Activated CD4-positive, alpha-beta T cell treated with anti-CD3 and anti-CD28 coated beads, Interleukin-10, Interleukin-2, amounts not matched to agents 100 ng/mL and 50 ng/mL, durations not matched to agents 16 hours and 8 hours (primary cell): ENCODE measurements at places on chromosomes 2 and 18.

- no peak for DNase-seq
Measured at GRCh38 chr2:128793404-128793803, 474.7 kb upstream of the HS6ST1 start.

DNA sequence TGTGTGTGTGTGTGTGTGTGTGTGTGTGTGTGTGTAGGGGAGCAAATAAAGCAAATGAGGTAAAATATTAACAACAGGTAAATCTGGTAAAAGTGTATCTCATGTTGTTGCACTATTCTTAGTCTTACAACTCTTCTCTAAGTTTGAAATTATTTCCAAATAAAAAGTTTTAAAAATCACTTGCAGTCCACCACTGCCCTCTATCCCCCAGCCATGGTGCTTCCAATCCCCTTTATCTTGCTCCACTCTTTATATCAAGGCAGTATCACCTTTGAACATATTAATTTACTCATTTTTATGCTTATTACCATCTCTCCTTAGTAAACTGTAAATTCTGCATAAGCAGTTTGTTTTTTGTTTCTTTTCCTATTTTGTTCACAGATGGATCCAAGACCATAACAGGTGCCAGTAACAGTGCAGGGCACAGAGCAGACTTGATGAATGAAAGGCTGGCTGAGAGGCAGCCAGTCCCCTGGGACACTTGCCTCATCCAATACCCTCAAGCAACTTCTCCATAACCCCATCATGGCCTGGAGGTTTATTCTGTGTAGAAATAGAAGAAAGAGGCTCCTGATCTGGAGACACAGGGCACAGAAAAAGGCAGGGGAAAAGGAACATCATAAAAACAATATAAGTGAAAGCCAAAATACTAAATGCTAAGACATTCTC is 67.6 kb downstream of the LDAH start:
- DNase-seq, result no peak

GRCh38 chr2:149064856-149065630 is 26.5 kb downstream of the LYPD6B start:
- DNase-seq, result no peak

- DNase-seq, result peak; percentile 78
Measured at GRCh38 chr2:215409331-215410127, 26.3 kb downstream of the FN1 start.

- DNase-seq, result no peak
Measured at GRCh38 chr18:76977108-76977621, 154.8 kb downstream of the ZNF236 start.

DNA sequence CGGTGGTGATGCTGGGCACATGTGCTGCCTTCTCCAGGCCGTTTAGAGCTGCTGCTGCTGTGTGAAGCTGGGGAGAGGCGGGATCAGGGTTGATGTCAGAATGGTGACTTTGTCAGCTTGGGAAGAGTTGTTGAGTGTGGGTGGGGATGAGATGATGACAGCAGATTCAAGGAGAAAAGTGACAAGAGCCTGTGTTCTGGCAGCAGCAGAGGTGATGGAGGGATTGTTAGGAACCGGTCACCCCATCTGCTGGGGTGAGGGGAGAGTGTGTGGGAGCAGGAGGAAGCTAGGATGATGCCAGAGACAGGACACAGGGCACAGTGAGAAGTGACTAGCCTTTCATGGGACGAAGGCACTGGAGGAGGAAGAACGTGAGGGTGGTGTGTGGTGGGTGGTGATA is 345.5 kb downstream of the RNF144A start:
- no peak for DNase-seq

- DNase-seq, result no peak
Measured at GRCh38 chr18:56458770-56459712, 179.4 kb downstream of the TXNL1 start.

GRCh38 chr18:47179520-47179919 is 3.4 kb upstream of the IER3IP1 start:
- no peak for DNase-seq

DNA sequence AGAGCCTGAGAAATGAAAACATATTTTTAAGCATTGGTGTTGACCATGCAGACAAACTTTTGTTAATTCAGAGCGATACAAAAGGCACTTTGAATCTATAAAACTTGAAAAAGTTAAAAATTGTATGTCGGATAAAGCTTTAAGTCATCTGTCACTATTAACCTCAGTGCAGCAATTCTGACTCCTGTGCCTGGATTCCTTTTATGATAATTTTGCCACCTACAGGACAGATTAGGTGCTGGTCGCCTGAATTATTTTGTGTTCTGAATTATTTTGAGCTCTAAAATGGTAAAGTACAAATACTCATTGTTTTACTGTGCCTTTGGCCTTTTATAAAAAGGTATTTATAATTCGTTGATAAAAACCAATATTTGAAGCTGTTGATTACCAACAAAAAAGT is 19.4 kb upstream of the RNF138 start:
- peak; percentile 35 for DNase-seq

- DNase-seq, result no peak
Measured at GRCh38 chr2:132873738-132874137, 203.7 kb upstream of the LYPD1 start.

GRCh38 chr2:68438455-68439303 is 28.4 kb downstream of the FBXO48 start:
- DNase-seq, result no peak

- DNase-seq, result no peak
Measured at GRCh38 chr2:28052691-28053090, 162.2 kb downstream of the BABAM2 start.

DNA sequence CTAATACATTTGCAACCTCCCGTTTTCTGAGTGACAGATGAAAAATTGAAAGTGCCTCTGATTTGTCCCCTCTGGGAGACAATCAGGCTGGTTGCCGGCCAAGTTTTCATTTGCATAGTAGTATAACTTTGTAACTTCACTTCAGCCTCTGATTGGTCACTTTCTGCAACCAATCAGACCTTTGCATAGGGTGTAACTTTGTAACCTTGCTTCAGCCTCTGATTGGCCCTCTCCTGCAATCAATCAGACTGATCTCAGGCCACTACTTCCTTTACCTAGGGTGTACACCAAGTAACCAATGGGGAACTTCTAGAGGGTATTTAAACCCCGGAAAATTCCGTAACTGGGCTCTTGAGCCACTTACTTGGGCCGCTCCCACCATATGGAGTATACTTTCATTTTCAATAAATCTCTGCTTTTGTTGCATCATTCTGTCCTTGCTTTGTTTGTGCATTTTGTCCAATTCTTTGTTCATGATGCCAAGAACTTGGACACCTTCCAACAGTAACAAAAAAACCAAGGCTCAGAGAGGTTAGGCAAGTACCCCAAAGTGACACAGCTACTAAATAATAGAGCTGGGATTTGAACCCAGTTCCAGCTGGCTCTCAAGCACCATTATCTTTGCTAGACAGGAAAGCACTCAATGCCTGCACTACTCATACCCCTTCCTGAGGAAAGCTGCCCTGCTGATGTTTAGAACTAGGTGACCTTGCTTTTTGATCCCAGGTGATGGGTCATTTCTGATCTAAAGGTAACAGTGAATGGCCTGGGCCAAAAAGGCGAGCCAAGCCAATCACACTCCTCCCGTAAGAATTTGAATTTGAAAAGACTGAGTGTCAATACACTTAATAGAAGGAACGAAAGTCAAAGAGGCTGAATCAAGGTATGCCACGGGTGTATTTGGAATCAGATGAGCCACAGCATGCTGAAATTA is 10.9 kb upstream of the MYOM1 start:
- DNase-seq, result no peak

- no peak for DNase-seq
Measured at GRCh38 chr2:224121406-224122067, 82.5 kb upstream of the SERPINE2 start.

GRCh38 chr2:240893363-240893844 is 2.6 kb downstream of the MAB21L4 start:
- DNase-seq, result no peak

- DNase-seq, result no peak
Measured at GRCh38 chr2:58072102-58072501, 25.5 kb downstream of the VRK2 start.

GRCh38 chr2:240966906-240967680 is 31.3 kb upstream of the SNED1 start:
- DNase-seq, result no peak

DNA sequence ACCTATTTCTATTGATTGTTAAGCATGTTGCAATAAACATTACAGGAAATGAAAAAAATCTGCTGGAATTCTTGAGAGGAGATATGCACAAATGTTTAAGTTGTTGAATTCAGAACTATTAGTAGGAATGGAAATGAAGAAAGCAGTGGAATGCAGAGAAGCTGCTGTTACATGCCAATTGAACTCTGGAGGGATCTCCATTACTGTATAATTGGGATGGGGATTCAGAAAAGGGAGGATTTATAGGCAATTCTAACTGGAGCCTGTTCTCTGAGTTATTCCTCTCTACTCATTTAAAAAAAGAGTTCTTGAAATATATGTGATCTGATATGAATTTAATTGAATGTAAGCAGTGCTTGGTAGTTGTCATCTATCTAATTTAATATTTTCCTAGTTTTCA is 2.6 kb upstream of the ASXL3 start:
- no peak for DNase-seq

- DNase-seq, result no peak
Measured at GRCh38 chr2:201600906-201601305, 42.4 kb downstream of the TMEM237 start.

DNA sequence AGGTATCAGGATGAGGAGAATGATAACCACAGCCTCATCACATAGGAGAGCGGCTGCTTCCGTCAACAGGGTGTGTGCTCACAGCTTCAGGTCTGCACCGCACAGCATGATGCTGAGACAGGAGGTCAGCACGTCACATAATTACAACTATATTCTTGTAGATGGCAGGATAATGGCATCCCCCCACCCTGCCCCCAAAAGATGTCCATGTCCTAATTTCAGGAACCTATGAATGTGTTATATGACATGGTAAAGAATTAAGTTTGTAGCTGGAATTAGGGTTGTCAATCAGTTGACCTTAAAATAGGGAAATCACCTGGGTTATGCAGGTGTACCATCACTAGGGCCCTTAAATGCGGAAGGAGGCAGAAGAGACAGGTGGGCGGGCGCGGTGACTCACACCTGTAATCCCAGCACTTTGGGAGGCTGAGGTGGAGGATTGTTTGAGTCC is 73.9 kb downstream of the ARL4C start:
- peak; percentile 79 for DNase-seq

DNA sequence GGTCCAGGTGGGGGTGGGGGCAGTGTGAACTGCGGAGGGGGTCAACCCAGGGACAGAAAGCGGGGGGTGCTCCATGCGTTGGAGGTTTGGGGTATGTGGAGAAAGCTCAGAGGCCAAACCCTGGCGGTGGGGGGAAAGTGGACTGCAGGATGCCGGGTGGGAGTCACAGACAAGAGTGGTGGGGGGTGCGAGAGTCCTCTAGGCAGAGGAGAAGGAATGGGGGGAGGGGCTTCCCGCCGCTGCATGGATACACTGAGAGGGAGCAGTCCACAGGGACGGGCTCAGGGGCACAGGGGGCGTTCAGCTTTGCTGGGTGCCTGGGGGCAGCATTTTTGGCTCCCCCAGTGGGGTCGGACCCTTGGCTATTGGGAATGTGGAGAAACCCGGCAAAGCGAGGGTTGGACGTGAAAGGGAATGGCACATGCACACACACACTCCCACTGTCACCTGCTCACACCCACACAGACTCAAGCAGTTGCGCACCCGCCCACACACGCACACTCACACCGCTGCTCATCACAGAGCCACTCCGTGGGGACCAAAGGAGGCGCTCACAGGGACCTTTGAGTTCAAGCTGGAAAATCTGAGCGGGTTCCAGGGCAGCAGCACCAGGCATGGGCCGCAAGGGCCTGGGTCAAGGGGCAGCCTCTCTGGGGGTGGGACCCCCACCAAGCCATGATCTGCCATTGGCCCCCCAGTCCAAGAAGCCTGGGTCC is 7.7 kb downstream of the GBX2 start:
- DNase-seq, result no peak

DNA sequence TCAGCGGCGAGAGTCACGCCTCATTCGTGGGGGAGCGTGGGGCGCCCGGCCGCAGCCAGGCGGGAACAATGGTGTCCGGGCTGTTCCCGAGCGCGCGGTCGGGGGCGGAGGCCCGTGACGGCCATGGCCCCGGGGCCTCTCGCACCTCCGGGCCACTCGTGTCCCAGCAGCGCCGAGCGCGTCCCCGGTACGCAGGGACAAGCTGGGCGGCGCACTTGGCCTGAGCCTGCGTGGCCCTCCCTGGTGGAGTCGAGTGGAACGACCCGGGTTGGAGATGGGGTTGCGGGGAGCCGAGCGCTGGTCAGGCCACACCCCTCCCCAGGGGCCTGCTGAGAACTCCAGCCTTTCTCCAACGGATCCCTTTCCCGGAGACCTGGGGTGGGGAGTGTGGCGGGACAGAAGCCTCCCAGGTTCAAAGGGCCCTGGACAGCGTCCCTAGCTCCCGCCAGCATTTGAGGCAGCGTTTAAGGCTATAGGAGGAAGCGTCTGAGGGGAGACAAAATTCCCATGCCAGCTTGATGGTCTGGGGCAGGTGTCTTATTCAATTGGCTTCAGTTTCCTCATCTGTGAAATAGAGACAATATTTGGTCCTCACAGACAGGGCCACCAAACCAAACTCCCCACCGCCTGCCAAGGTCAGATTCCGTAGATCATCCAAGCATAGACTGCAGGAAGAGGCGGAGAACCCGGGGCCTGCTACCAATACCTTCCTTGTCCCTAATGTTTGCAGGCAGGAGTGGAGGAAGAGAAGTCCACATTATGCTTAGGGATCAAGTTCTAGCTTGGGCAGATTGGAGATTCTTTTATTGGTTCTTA is 553 bp downstream of the CNDP2 start:
- DNase-seq, result peak; percentile 54

DNA sequence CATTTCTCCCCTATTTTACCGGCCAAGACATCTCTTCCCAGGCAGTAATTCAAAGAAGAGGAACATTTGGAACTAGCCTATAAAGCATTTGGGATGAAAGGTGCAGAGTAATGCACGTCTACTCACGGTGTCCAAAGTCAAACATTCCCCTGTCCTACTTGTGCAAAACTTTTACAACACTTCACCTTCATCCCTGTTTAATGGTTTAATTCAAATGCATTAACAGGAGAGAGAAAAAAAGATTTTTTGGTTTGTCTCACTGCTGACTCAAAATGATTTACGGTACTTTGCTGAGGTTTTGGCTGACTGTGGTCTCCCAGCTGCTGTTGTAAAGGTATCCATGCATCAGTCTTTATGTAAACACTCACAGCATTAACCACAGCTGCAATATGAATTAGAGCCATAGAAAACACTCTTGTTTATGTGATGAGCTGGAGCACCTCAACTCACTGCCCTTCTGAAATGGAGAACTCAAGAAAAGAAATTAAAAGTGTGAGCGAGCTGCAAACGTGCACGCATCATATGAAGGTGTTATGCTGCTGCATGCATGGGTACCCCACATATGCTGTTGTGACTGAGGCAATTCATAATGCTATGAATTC is 220.5 kb downstream of the PIEZO2 start:
- DNase-seq, result peak; percentile 32

DNA sequence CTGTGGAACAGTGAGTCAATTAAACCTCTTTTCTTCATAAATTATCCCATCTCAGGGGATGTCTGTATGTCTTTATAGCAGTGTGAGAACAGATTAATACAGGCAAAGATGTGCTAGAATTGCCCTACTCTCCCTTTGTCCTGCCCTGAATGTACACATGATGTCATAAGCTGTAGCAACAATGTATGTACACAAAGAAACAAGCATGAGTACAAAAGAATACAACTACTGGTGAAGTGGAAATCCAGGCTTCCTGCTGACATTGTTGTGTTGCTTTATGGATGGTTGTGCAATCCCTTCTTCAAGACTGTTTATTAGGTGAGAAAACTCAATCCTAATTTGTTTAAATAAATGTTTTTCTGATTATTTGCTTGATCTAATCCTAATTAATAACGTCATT is 446.6 kb downstream of the DSC3 start:
- DNase-seq, result no peak
